Gastrocnemius medialis (tissue), 4 donors: ENCODE measurements at places on chromosomes 6 and 20. TPM values are rescaled to one million over a fixed set of nuclear protein-coding genes. Genes with fewer than 3 reads are reported as not detected.

The GCNT2 gene
- 1.1 TPM for total RNA-seq

The TSBP1 gene
- not detected for total RNA-seq

The PHACTR1 gene
- 0.82 TPM for total RNA-seq

The ADGRF1 gene
- total RNA-seq, result not detected

The HLA-DPB1 gene
- 16.7 TPM for total RNA-seq

DNA sequence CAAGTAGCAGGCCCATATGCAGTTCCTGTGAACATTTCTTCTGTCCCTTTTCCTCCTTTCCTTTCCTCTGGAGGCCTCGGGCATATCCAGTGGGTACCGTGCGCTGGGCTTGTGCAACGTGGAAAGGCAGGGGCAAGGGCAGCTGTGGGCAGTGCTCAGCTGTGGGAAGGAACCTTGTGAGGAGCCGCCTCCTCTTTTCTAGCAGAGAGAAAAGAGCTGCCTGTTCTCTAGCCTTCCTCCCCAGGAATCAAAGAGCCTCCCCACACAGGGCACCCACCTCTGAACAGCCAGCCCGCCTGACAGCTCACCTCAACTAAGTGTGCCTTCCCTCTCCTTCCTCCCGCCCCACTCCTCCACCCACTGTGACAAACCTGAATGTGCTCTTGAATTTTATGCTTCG lies 143.3 kb upstream of the HDDC2 start:
- no peak for DNase-seq

DNA sequence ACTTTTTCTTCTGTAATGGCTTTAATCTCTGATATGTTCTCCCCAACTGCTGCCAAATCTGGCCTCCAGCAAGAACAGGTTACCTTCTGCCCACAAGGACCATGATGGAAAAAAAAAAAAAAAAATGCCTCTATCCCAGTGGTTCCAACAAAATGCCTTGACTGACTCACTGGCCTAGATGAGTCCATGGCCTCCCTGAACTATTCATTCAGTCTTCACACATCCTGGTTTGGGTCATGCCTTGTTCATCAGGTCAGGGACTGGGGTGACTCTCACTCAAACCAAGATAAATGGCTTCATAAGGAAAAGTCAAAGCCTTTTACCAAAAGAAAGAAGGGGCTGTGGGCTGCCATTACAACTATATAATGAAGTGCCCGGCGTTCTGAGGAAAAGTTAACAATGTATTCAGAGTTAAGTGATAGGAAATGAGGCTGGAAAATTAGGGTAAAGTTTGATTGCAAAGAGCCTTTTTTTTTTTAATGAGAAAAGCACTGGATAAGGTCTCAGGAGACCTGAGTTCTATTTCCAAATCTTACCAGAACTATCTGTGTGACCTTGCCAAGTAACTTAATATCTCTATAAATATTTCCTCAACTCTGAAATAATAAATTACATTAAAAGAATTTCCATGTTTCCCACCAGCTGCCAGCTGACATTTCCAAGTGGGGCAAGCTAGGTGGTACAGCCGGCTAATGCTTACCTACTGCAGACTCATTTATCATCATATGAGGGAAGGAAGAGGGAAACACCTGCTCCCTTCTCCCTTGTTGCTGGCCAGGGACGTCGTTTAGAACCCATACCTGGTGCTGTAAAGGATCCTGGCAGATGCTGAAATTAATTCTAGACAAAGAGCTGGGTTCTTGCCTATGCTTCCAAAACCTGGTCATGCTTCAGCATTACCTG lies 380.0 kb upstream of the MARCKS start:
- no peak for DNase-seq

- DNase-seq, result no peak
Measured at GRCh38 chr6:56727097-56727850, 84.6 kb upstream of the DST start.

- no peak for DNase-seq
Measured at GRCh38 chr6:23302514-23302913, 733.1 kb downstream of the HDGFL1 start.

DNA sequence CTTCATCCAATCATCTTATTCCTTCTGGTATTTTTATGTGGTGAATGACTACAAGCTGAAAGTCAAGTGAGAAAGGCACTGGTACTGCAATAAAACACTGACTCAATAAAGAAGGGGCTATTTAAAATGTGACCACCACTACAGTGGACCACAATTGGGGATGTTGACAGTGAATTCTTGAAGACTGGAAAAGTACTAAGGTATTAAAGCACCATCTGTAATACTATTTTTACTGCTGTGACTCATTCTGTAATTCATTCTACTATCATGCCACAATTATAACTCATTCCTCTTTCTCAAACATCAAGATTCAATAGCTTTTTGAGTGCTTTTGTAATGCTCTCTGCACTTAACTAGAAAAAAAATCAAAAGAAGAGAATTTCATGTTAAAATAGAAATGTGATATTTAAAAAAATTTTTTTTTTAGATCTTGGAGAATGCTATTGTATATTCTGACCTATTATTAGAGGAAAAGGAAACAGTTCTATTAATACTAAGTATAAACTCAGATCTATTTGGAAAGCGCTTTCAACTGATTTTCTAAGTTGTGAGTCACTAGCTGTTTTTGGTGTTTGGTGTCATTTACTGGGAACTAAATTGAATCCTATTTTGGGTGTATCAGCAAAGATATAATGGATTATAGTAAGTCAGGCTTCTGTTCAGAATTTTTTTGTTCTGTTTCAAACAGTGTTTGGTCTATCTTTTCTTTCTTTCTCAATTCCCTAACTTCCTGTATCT lies 104.7 kb upstream of the TMEM170B start:
- DNase-seq, result no peak

- DNase-seq, result peak; percentile 91
Measured at GRCh38 chr6:108653949-108654348, 93.2 kb downstream of the FOXO3 start.

DNA sequence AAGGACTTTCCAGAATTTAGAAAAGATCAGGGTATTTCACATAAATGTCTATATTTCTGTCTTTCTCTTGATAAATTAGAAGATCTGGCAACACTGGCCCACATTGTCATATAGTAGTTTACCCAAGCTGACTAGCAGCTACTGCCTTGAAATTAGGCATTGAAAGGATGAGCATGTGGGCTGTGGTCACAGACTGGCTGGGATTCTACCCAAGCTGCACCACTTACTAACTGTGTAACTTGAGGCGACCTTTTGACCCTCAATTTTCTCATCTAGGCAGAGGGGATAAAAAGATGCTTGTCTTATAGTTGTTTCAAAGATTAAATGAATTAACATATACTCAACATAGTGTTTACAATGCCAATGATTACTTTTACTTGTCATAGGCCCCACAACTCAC lies 152.7 kb upstream of the BMP2 start:
- no peak for DNase-seq

DNA sequence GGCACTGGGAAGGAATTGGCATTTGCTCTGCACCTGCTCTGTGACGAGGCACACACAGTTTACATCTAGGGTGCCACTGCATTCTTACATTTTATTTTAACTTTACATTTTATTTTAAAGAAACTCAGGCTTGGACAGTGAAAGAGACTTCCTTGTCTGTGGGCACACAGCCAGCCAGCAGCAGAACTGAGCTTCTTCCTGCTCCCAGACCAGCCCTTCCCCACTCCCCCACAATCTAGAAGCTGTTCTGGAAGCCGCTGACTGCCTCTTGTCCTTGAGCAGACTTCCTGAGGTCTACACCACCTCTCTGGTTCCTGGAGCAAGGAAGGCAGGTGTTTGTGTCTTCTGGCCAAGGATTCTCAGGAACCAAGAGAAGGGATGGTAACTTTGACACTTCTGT lies 27.9 kb upstream of the CD93 start:
- no peak for DNase-seq

DNA sequence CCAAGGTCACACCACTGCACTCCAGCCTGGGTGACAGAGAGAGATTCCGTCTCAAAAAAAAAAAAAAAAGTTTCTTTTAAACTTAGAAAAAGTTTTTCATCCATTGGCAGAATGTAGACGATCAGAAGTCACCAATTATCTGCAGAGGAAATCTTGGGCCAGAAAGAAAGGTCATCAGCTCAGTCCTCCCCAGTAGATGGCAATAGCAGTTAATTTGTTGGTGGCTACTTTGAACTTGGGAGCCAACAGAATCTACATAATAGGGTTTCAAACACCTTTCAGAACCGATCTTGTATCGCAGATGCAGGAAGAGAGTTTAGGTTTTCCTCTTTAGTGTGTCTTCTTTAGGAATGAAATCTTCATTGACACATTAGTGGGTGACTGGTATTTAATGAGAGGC lies 41.7 kb downstream of the LBP start:
- DNase-seq, result no peak

- no peak for DNase-seq
Measured at GRCh38 chr20:25858495-25859425, 162.1 kb upstream of the ZNF337 start.

DNA sequence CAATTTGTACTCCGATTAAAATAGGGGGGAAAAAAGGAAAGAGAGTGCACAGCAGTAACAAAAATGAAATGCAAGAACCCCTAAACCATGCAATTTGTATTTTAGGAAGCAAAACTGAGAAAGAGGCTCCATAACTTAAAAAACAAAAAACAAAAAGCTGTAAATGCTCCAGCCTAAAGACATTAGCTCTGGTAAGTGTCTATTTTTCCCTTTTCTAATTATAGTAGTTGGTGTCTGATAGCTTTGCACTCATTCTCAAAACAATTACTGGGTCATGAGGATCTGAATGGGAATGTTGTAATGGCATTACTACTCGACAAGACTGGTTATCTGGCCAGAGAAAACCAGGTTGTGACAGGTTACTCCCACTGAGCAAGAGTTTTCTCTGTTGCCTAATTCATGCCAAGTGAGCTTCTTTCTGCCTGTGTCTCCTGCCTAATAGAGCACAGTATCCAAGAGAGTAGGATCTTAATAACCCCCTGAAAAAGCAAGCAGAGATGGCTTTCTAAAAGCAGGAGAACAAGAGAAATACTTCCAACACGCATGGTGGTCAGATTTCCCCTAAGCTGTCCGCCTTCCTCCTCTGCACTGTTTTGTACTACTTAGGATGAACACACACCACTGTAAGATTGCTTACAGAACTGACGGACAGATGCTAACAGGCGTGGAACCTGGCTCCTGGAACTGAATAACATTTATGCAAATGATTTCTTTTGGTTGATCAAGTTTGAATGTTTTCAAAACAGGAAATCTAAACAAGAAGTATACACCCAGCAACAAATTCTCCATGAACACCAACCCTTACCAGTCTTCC lies 86.4 kb downstream of the FKBP5 start:
- peak; percentile 74 for DNase-seq

GRCh38 chr6:107064579-107065065 lies 36.6 kb downstream of the MTRES1 start:
- DNase-seq, result no peak

DNA sequence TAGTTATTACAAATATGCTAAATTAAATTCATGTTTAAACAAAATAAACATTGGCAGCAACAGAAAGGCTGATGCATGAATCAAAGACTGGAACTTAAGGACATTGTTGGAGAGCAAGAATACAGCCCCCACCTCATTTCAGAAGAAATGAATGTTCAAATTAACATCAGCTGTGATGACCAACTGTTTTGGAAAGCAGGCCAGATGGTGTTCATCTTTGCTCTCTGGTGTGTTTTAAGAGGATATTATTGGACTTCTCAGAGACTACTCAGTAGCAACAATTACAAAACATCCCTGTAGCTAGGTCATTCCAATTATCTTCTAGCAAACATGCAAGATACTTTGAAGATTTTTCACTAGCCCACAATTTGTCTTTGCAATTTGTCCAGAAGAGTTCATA lies 118.6 kb upstream of the DOK5 start:
- DNase-seq, result no peak

GRCh38 chr20:50394569-50394968 lies 115.6 kb upstream of the PTPN1 start:
- no peak for DNase-seq

GRCh38 chr6:71038711-71039344 lies 82.0 kb upstream of the B3GAT2 start:
- no peak for DNase-seq

GRCh38 chr20:32343439-32343838 lies 14.7 kb upstream of the ASXL1 start:
- DNase-seq, result no peak

- DNase-seq, result no peak
Measured at GRCh38 chr6:154382740-154383139, 26.1 kb upstream of the IPCEF1 start.

DNA sequence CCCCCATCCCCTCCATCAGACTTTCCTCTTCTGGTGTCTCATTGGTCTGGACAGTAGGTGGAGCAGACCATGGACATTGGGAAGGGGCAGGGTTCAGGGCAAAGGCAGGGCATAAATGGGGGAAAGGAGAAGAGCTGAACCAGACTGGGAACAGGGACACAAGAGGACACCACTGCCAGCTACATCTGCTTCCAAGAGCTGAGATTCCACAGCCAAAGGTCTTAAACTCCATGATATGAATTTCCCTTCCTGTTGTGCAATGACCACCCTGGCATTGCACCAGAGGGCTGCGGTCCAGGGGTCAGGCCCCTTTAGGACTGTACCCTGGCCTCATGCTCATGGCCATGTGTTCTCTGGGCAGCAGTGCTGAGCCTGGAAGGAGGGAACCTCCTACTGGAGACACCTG lies 137.9 kb downstream of the MAFB start:
- DNase-seq, result peak; percentile 32

GRCh38 chr20:56429941-56430340 lies 17.9 kb downstream of the CASS4 start:
- DNase-seq, result no peak

DNA sequence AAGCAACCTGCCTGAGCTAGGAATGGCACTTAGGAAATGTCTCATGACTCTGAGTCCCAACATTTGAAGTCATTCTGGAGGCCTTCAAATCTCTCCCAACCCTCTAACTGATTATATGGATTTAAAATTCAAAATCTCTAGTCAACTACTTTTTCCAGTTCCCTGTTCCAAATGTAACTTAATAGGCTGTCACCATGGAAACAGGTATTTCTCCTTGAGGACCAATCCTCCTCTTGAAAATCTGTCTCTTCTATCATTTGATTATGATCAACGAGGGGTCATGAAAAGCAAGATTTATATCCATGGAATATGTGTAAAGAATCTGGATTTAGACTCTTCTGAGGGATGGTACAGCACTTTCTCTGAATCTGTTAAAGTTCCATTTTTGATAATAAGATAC lies 127.3 kb upstream of the DTNBP1 start:
- DNase-seq, result no peak

DNA sequence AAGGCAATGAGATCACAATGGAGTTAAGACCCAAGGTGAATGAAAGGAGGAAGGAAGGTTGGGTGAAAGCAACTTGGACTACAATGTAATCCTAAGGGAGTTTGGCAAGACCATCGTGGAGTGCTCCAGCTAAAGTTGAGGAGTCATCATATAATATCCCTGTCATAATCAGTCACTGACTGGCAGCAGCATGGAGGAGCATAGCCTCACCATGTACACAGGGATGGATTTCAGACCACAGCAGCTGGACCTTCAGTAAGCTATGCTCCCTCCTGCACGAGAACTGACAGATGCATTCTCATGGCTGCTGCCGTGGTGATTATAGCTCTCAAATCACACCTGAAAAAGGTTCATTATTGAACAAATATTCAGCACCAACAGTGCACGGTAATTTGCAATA lies 43.0 kb downstream of the GOPC start:
- no peak for DNase-seq

- DNase-seq, result no peak
Measured at GRCh38 chr6:33290459-33290858, 1.1 kb downstream of the PFDN6 start.
